ENCODE measurements at places on chromosomes 7 and 10. TPM values are rescaled to one million over a fixed set of nuclear protein-coding genes. Genes with fewer than 3 reads are reported as not detected.

The HTRA1 gene
- total RNA-seq, result 281 TPM

GRCh38 chr10:87862679-87863052 is 667 bp downstream of the KLLN start:
- DNase-seq, result no peak

The SLC25A28 gene
- total RNA-seq, result 39.0 TPM

The WASL gene
- total RNA-seq, result 30.1 TPM

GRCh38 chr10:3837647-3838459 is 52.8 kb upstream of the KLF6 start:
- DNase-seq, result no peak

- DNase-seq, result no peak
Observed at GRCh38 chr10:964321-964987, 23.8 kb upstream of the GTPBP4 start.

GRCh38 chr7:122600042-122600441 is 98.9 kb downstream of the RNF133 start:
- DNase-seq, result no peak

GRCh38 chr7:81687062-81687461 is 82.8 kb downstream of the HGF start:
- no peak for DNase-seq

The TMEM225B gene
- total RNA-seq, result 1.8 TPM

The CALHM1 gene
- not detected for total RNA-seq

The DLX6 gene
- total RNA-seq, result not detected

DNA sequence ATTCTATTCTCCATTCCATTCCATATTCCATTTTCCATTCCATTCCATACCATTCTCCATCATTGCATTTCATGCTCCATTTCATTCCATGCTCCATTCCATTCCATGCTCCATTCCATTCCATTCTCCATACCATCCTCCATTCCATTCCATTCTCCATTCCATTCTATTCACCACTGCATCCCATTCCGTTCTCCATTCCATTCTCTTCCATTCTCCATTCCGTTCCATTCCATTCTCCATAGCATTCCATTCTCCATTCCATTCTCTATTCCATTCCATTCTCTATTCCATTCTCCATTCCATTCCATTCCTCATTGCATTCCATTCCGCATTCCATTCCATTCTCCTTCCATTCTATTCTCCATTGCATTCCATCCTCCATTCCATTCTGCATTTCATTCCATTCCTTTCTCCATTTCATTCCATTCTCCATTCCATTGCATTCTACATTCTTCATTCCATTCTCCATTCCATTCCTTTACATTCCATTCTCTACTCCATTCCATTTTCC is 84.0 kb downstream of the NSUN6 start:
- DNase-seq, result no peak

DNA sequence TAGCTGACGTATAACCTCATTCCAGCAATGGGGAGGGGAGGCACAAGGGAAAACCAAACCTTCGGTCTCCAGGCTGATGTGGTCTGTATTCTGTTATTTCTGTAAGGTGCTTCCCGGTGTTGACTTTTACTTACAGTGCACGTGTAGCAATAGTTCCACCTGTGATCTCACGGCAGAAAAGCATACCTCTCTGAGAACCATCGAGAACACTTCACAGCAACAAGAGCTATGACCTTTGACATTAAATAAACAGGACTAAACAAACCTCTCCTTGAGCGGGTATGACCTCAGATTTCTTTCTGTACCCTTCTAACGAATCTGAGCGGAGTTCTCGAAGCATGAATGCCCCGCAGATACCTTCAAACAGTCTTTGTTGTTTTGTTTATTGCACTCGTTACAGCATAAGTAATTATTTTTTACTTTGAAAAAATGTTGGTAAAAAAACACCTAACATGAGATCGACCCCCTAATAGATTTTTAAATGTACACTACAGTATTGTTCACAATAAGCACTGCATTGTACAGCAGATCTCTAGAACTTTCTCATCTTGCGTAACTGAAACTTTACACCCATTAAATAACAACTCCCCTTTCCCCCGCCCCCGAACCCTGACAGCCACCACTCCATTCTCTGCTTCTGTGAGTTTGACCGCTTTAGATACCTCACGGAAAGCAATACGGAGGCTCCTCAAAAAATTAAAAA is 282.3 kb downstream of the GATA3 start:
- no peak for DNase-seq

- no peak for DNase-seq
Observed at GRCh38 chr10:124343351-124344265, 75.1 kb downstream of the OAT start.

The NANOS1 gene
- 12.2 TPM for total RNA-seq

- peak; percentile 97 for DNase-seq
Observed at GRCh38 chr7:65373608-65374351, at the start of gene ZNF92. ZNF92 (plus strand) TSS chr7:65373855; CDS start chr7:65373998, 143 bp downstream.

GRCh38 chr7:39300276-39300675 is 265.9 kb upstream of the YAE1 start:
- no peak for DNase-seq

The GCK gene
- 1.2 TPM for total RNA-seq

GRCh38 chr10:132908621-132909295 is 33.6 kb downstream of the CFAP46 start:
- no peak for DNase-seq

- no peak for DNase-seq
Observed at GRCh38 chr7:152596824-152597223, 79.1 kb downstream of the XRCC2 start.

GRCh38 chr10:67257427-67258144 is 331.8 kb downstream of the LRRTM3 start:
- no peak for DNase-seq

GRCh38 chr10:86756511-86757112 is at the start of gene BMPR1A:
BMPR1A (plus strand) TSS chr10:86756619; CDS start chr10:86876019, 119,400 bp downstream.
- no peak for DNase-seq

The PLCE1 gene
- total RNA-seq, result 6.8 TPM

Measured in omental fat pad (tissue), 4 donors.